ENCODE measurements at places on chromosomes 3 and 15.

GRCh38 chr15:96052154-96052553 lies 278.3 kb upstream of the NR2F2 start:
- no peak for DNase-seq

DNA sequence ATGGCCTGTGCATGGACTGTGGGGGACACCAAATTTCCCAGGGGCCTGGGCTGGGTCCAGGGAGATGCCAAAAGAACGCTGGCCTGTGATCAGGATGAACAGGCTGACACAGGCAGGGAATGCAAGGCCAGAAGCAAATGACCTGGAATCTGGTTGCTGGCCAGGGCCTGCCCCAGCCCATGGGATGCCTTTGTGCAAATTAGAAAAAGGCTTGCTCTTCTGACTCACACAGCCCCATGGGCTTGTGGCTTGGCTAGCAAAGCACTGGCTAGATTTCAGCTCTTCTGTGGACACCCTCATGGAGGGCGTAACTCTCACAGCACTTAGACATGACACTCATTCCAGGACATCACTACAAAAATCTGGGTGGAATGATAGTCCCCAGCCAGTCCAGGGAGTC lies 356.0 kb downstream of the SHQ1 start:
- DNase-seq, result no peak

- DNase-seq, result no peak
Measured at GRCh38 chr15:58923696-58924300, 9.7 kb downstream of the SLTM start.

- no peak for DNase-seq
Measured at GRCh38 chr3:153567556-153567955, 405.5 kb downstream of the RAP2B start.

Measured in KBM-7 (cell line).